Activated B cell treated with CpG ODN at 0.5 μM for 24 hours (primary cell): ENCODE measurements at places on chromosomes 7 and 10.

- H3K4me3 ChIP-seq, result no peak overlapping the region
- DNase-seq, result no peak
- peaks cover 7% of the 10 kb centered on the region for H3K4me1 ChIP-seq
- peaks cover 56% of the 10 kb centered on the region for H3K27me3 ChIP-seq
- no peaks in the 10 kb centered on the region for H3K36me3 ChIP-seq
Measured at GRCh38 chr7:1247527-1248041, 14.9 kb downstream of the UNCX start.

GRCh38 chr7:130910949-130911944 is 177.2 kb upstream of the KLF14 start:
- peaks cover 80% of the 10 kb centered on the region for H3K36me3 ChIP-seq
- peaks cover 78% of the 10 kb centered on the region for H3K4me1 ChIP-seq
- H3K4me3 ChIP-seq, result peak overlapping the region; percentile 87
- H3K27me3 ChIP-seq, result no peaks in the 10 kb centered on the region
- DNase-seq, result no peak

GRCh38 chr10:70561558-70561957 is 41.0 kb downstream of the PRF1 start:
- H3K27ac ChIP-seq, result no peak overlapping the region
- H3K4me1 ChIP-seq, result peaks cover 24% of the 10 kb centered on the region
- H3K27me3 ChIP-seq, result no peaks in the 10 kb centered on the region
- H3K36me3 ChIP-seq, result no peaks in the 10 kb centered on the region
- no peak for DNase-seq

GRCh38 chr10:3097160-3097559 is 29.8 kb downstream of the PFKP start:
- H3K27me3 ChIP-seq, result no peaks in the 10 kb centered on the region
- peaks cover 45% of the 10 kb centered on the region for H3K36me3 ChIP-seq
- H3K4me3 ChIP-seq, result no peak overlapping the region
- DNase-seq, result no peak

DNA sequence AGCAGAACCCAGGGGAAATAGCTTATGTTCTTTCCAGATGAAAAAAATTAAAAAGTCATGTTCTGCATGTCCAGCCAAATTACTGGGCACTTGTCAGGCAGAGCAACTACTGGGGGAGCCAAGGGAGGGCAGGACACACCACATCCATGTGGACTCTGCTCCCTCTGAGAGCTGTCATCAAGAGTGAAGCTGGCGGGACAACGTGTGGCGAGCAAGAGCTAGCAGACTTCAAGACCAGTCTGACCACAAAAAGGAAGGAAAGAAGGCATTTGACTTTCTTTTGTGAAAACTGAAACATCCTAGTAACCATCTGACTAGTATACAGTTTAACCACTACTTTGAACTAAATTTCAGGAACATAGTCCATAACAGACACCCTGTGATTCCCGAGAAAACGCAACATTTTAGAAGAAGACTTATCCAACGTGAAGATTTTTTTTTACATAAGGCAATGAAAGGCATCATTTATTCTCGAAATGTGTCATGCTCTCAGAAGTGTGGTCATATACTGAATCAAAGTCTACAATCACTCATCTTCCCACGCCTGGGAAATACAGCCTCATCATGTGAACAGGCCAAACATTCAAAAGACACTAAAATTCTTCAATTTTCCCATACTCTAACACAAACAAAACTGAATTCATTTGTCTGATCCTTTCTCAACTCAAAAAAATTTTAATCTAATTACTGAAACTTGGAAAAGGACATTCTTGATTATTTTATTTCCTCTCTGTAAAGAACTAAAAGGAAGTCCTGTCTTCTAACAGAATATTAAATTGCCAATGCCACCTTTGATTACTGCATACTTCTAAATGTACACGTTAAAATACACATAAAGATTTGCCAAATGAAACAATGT is 15.5 kb downstream of the CYTH3 start:
- DNase-seq, result no peak
- H3K27me3 ChIP-seq, result peaks cover 6% of the 10 kb centered on the region
- H3K27ac ChIP-seq, result peak overlapping the region; percentile 57
- peak overlapping the region; percentile 24 for H3K4me3 ChIP-seq
- H3K4me1 ChIP-seq, result peaks cover 41% of the 10 kb centered on the region

GRCh38 chr7:141991140-141991539 is 4.5 kb upstream of the MGAM start:
- no peaks in the 10 kb centered on the region for H3K4me1 ChIP-seq
- no peak for DNase-seq
- no peaks in the 10 kb centered on the region for H3K36me3 ChIP-seq
- H3K4me3 ChIP-seq, result no peak overlapping the region
- H3K27me3 ChIP-seq, result no peaks in the 10 kb centered on the region
- no peak overlapping the region for H3K27ac ChIP-seq

DNA sequence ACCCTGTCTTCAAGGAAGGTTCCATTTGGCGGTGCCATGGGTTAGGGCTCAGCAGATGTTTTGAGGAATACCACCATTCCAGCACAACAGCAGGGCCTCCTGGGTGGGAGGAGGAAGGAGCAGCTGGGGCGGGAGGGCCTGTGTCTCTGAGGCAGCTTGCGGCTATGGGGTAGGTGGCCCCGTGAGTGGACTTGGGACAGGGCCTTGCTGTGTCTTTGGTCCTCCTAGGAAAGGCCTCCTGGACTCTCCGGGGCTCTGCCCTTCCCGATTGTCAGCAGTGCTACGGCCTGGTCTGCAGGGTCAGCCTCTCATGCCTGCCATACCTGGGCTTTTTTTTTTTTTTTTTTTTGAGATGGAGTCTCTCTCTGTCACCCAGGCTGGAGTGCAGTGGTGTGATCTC is 96.7 kb downstream of the PAXIP1 start:
- H3K36me3 ChIP-seq, result no peaks in the 10 kb centered on the region
- H3K4me3 ChIP-seq, result no peak overlapping the region
- peaks cover 8% of the 10 kb centered on the region for H3K27me3 ChIP-seq

- H3K4me1 ChIP-seq, result peaks cover 2% of the 10 kb centered on the region
- H3K4me3 ChIP-seq, result no peak overlapping the region
- H3K36me3 ChIP-seq, result no peaks in the 10 kb centered on the region
Measured at GRCh38 chr7:91311839-91312238, 47.6 kb downstream of the FZD1 start.

DNA sequence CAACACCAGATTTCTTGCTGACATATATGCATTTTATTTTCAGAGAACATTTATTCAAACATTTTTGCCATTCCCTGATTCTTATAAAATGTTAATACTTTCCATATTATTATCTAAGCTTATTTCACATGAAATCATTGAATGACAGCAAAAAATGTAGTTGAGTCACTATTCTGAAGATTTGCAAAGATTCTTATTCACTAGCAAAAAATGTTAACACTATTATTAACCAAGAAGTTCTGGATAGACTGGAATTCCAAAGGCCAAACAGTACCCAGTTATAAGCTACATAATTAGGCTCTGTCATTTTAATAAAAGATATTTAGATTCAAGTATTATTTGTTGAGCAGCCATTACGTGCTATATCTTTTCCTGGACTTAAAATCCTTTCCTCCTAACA is 4.3 kb downstream of the GSTO2 start:
- H3K4me3 ChIP-seq, result no peak overlapping the region
- no peak for DNase-seq
- no peak overlapping the region for H3K27ac ChIP-seq
- peaks cover 6% of the 10 kb centered on the region for H3K36me3 ChIP-seq
- peaks cover 5% of the 10 kb centered on the region for H3K27me3 ChIP-seq

GRCh38 chr10:112203328-112204076 is 19.9 kb upstream of the GPAM start:
- DNase-seq, result no peak
- peaks cover 25% of the 10 kb centered on the region for H3K4me1 ChIP-seq
- H3K27ac ChIP-seq, result peak overlapping the region; percentile 88
- H3K36me3 ChIP-seq, result no peaks in the 10 kb centered on the region
- peak overlapping the region; percentile 52 for H3K4me3 ChIP-seq
- H3K27me3 ChIP-seq, result no peaks in the 10 kb centered on the region

- peaks cover 24% of the 10 kb centered on the region for H3K4me1 ChIP-seq
- H3K4me3 ChIP-seq, result peak overlapping the region; percentile 92
- peaks cover 13% of the 10 kb centered on the region for H3K36me3 ChIP-seq
- H3K27ac ChIP-seq, result peak overlapping the region; percentile 94
- peak; percentile 66 for DNase-seq
- no peaks in the 10 kb centered on the region for H3K27me3 ChIP-seq
Measured at GRCh38 chr10:102449321-102450123, 1.8 kb downstream of the C10orf95 start.

DNA sequence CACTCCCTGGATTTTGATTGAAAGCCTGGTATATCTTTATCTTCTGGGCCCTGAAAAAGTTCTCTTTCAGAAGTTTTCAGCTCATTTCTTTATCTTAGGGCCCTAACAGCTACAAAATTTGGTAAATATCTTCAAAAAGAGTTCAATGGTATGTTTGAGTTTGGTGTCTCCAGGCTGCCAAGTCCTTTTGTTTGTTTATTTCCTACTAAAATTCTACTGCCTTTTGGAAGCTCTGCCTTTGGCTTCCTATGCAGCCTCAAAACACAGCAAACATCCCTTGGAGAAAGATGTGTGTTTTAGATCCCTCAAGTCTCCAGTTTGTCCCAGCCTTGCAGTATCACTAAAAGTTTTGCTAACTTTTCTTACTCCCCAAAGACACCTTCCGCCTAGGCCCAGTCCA is 146.8 kb downstream of the LRRTM3 start:
- H3K27ac ChIP-seq, result no peak overlapping the region
- DNase-seq, result no peak
- H3K27me3 ChIP-seq, result no peaks in the 10 kb centered on the region
- H3K36me3 ChIP-seq, result no peaks in the 10 kb centered on the region
- H3K4me3 ChIP-seq, result no peak overlapping the region
- H3K4me1 ChIP-seq, result no peaks in the 10 kb centered on the region

- no peaks in the 10 kb centered on the region for H3K36me3 ChIP-seq
- no peak overlapping the region for H3K4me3 ChIP-seq
- no peaks in the 10 kb centered on the region for H3K27me3 ChIP-seq
- no peak for DNase-seq
Measured at GRCh38 chr10:66222462-66223046, 703.3 kb upstream of the LRRTM3 start.

DNA sequence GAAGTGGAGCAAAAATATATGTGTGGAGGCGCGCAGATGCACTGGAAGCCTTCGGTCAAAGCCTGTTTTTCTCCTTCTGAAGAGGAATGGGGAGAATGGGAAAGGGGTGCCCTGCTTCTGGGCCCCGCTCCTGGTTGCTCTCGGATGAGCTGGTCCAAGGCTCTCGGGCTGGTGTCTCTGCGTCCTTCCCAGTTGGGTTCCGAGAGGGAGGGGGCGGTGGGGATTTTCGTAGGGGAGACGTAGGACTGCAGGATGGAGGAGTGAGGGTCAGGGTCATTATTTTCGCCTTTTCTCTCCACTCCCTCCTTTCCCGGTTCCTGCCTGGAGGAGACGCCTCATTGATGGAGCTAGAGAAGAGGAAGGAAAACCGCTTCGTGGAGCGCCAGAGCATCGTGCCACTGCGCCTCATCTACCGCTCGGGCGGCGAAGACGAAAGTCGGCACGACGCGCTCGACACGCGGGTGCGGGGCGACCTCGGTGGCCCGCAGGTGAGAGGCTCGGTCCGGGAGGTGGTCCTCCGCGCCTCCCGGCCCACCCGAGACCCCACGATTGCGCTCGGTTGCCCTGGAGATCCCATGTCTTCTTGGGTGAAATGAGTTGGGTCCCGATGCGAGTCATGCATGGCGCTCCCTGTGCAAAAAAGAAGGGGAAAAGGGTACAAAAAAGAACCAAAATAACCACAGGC is 790 bp downstream of the ADAM22 start:
- H3K27me3 ChIP-seq, result peaks cover 9% of the 10 kb centered on the region
- H3K4me3 ChIP-seq, result peak overlapping the region; percentile 89
- peaks cover 14% of the 10 kb centered on the region for H3K4me1 ChIP-seq
- no peaks in the 10 kb centered on the region for H3K36me3 ChIP-seq
- DNase-seq, result peak; percentile 19
- peak overlapping the region; percentile 32 for H3K27ac ChIP-seq

DNA sequence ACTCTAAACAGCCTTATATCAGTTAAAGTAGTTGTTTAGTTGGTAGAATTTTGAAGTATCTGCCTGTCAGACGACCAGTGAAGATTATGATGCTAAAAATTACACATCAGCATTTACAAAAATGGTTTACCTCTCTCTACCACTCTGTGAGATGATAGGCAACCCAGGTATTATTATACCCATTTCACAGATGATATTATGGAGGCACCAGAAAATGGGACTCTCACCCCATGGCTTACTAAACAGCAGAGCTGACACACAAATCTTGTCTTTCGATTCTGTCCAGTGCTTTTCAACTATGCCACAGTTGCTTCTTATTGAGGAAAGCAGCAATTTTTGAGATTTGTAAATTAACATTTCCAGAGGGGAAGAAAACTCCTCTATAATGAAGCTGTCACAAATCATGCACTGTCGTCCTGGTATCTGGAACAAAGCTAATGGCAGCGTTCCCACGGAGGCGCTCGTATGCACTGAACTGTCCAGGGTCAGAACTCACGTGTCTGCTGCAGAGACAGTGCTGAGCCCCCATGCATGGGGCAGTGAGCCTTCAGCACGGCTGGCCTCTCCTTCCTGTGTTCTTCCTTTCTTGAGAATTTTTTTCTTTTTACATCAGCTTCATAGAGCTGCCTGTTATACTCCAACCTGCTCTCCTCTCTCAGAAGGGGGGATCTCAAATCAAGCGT is 381.1 kb downstream of the SDK1 start:
- no peaks in the 10 kb centered on the region for H3K36me3 ChIP-seq
- peaks cover 6% of the 10 kb centered on the region for H3K27me3 ChIP-seq
- H3K4me3 ChIP-seq, result no peak overlapping the region

DNA sequence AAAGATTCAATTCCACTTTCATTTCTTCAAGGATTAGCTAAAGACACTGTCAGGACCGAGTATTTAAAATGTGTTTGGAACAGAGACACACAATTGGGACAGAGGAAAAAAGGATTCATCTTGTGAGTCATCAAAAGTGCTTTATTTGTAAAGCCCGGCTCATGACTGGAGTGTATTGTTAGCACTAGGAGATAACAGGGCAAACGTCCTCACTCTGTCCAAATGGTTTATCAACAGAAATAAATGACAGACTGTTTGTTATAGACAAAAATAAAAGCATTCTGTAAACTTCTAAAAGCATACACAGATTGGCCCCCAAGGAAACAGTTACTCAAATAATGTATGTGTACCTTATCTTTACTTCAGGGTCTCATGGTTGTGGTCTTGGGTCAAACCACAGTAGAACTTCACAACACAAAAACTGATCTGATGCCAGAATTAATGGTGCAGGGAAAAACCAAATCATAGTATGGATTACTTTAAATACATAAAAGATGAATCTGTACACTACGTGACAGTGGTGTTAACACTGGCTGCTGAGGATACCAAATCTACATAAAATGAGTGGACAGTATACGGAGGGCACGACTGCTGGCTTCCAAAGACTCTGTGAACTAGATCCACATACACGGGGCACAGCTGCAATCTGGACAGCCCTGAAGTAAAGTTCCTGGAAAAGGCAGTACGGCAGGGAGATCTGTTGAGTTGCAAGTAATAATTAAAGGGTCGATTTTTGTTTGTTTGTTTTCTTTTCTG is 179.4 kb downstream of the PIP4K2A start:
- no peak for DNase-seq
- H3K4me3 ChIP-seq, result no peak overlapping the region
- no peaks in the 10 kb centered on the region for H3K27me3 ChIP-seq

- peaks cover 10% of the 10 kb centered on the region for H3K27me3 ChIP-seq
- no peak overlapping the region for H3K27ac ChIP-seq
- no peaks in the 10 kb centered on the region for H3K4me1 ChIP-seq
- no peak overlapping the region for H3K4me3 ChIP-seq
- no peak for DNase-seq
Measured at GRCh38 chr10:63021225-63021624, 111.9 kb upstream of the NRBF2 start.

- no peak for DNase-seq
- H3K27me3 ChIP-seq, result peaks cover 5% of the 10 kb centered on the region
- H3K36me3 ChIP-seq, result no peaks in the 10 kb centered on the region
Measured at GRCh38 chr10:126049759-126050700, 153.7 kb downstream of the FANK1 start.

- no peak overlapping the region for H3K27ac ChIP-seq
- H3K4me1 ChIP-seq, result no peaks in the 10 kb centered on the region
- no peak for DNase-seq
- no peaks in the 10 kb centered on the region for H3K36me3 ChIP-seq
- no peak overlapping the region for H3K4me3 ChIP-seq
Measured at GRCh38 chr7:31098642-31099360, 46.7 kb downstream of the ADCYAP1R1 start.
